Stimulated activated CD4-positive, alpha-beta T cell treated with anti-CD3 and anti-CD28 coated beads, Interleukin-1b, Interleukin-23, amount 100 ng/mL, for 1 hour (primary cell): ENCODE measurements at places on chromosomes 3 and 15.

DNA sequence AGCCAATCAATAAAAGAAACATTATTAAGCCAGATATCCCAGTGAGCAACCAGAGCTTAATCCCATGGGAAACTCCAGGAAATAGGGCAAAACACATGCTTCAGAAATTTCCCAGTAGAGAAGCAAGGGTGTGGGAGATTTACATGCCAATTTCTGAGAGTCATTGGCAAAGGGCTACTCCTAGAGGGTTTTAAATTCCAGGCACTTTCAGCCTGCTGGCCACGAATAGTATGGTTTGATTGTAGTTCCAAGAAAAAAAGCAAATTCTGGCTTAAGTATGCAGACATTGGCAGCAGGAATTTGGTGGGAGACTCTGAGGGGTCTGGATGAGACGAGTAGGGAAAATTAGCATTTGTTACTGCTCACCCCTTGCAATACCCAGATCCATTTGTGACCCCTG is 402.1 kb upstream of the SUCLG2 start:
- no peak for DNase-seq

DNA sequence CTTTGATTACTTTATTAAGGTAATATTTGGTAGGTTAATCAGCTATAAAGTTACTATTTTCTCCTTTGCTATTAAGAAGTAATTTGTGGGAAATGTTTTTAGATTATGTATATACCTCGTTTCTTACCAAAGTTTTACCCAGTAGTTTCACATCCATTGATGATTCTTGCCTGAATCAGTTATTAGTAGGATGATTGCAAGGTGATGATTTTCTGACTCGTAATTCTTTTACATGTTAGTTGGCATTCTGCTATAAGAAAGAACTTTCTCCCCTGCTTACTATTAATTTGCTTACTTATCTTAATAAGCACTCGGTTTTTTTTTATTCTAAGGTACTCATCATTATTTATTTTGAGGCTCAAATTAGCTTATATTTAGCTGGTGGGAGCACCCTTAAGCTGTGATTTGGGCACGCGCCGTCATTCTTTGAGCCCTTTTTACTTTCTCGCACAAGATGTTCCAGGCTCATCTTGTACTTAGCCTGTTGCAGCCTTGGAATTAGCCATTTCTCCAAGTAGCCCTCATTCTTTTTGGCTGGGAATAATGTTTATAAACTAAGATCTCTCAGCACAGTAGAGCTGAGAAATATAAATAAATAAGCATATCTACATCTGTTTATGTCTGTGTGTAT is 15.3 kb downstream of the USP3 start:
- DNase-seq = no peak

GRCh38 chr15:52257734-52258062 is 37.9 kb downstream of the MYO5C start:
- no peak for DNase-seq

GRCh38 chr3:85142626-85143025 is 183.8 kb downstream of the CADM2 start:
- DNase-seq = no peak

DNA sequence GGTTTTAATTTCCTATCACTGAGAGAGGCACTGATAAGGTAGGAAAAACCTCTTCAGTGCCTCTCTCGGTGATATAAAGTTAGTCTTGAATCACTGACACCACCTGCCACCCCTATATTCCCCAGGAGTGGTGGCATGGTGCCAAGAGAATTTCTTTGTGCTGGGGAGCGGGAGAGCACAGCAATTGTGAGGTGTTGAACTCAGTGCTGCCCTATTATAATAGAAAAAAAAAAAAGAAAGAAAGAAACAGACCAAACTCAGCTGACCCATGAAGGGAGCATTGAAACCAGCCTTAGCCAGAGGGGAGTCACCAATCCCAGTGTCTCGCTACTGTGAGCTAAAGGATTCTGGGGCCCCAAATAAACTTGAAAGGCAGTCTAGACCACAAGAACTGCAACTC is 201.4 kb upstream of the STT3B start:
- no peak for DNase-seq

- no peak for DNase-seq
Observed at GRCh38 chr3:124699686-124700396, 30.4 kb upstream of the UMPS start.

DNA sequence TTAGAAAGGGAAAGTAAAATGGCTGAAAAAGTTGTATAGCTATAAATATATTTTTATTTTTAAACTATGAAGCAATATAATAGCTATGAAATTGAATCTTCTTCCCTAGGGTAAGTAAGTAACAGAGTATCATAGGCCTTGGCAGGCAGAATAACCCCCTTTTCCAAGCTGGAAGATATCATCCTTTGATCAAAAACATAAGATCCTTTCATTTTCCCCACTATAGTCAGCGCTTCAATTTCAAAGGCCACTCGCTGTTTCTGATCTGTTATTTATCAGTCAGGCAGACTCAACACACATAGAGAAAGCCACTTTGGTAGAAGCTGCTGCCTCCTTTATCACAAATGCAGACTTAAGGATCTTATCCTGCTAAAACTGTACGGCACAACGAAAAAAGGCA is 74.0 kb upstream of the UBE2E2 start:
- DNase-seq = no peak

- no peak for DNase-seq
Observed at GRCh38 chr3:117548600-117548999, 839.0 kb downstream of the TUSC7 start.

- no peak for DNase-seq
Observed at GRCh38 chr3:168002786-168003368, 92.8 kb downstream of the GOLIM4 start.
